ENCODE measurements at places on chromosomes 4 and X. TPM values are rescaled to one million over a fixed set of nuclear protein-coding genes. Genes with fewer than 3 reads are reported as not detected.

KCNE5 gene
- total RNA-seq, result 0.33 TPM

GRCh38 chrX:110965409-110966090 lies 130.4 kb upstream of the PAK3 start:
- ATAC-seq, result peak; percentile 25

DNA sequence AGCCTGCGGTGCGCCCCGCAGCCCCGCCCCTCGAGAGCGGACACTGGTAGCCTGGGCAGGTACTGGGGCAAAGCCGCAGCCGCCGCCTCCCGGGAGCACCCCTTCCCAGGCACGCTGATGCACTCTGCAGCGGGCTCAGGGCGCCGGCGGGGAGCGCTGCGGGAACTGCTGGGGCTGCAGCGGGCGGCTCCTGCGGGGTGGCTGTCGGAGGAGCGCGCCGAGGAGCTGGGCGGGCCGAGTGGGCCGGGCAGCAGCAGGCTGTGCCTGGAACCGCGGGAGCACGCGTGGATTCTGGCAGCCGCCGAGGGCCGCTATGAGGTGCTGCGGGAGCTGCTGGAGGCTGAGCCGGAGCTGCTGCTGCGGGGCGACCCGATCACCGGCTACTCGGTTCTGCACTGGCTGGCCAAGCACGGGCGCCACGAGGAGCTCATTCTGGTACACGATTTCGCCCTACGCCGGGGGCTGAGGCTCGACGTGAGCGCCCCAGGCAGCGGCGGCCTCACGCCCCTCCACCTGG lies 401 bp downstream of the SOWAHD start:
- peak; percentile 58 for ATAC-seq

DNA sequence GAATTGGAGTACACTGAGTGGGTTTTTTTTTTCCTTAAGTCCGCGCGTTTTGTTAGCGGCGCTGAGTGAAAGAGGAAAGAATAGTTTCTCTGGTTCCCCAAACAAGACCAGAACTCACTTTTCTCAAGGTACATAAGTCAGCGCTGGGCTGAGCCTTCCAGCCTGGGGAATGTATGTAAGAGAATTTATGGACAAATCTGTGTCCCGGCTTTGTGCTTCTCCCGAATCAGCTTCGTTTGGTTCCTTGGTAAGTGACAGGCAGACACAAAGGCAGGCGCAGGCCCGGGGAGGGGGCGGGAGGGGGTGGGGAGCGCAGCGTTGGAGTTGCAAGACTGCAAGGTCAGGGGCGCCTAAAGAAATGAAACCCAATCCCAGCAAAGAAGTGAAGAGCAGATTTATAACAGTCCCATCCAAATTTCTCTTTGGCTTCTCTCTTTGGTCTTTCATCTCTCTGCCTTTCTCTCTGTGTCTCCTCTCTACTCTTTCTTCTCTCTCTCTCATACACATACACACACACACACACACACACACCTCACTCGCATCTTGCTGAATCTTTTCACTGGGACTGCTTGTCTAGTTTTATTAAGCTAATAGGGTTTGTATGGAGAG lies 981 bp downstream of the TET2 start:
- ATAC-seq, result peak; percentile 25

- no peak for ATAC-seq
Measured at GRCh38 chr4:185261946-185262345, 52.5 kb downstream of the SNX25 start.

GRCh38 chr4:74967324-74967723 lies 34.4 kb downstream of the PARM1 start:
- no peak for ATAC-seq

- no peak for ATAC-seq
Measured at GRCh38 chr4:180512801-180513475, 1730.3 kb upstream of the TENM3 start.

KDM6A gene
- 19.3 TPM for total RNA-seq

GRCh38 chr4:4859799-4860599 lies 534 bp downstream of the MSX1 start:
- peak; percentile 46 for ATAC-seq

DNA sequence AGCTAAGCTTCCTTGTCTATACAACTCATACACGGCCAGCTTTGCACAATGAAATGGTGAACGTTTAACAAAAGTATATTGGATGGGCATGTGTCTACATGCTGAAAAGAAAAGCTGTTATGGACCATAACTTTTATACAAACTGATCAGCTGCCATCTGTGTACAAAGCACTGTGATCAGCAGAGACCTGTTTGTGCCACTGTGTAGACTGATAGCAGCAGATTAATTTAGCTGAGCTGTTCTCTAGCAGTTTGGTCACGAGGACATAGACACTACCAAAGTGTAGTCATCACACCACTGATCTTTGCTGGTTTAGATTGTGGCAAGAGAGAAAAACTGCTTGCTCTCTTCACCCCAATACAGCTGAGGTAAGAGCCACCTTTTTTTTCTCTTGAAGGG lies 124.5 kb downstream of the RAPGEF2 start:
- ATAC-seq, result no peak

DNA sequence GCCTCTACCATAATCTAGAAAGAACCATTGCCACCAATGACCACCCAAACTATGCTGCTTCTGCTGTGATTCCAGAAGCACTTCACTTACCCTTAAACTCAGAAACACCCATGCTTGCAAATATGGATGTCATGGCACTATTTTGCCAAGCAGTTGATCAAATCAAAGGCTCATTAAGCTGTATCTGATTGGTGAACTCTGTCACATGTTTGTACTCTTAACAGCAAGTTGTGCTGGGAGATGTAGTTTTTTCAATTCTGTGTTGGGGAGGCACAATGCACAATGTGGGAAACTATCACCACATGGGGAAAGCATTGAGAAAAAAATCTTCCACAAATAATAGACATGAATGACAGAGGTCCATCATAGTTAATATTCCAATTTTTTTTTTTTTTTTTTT lies 19.2 kb upstream of the SPCS3 start:
- ATAC-seq, result no peak

- no peak for ATAC-seq
Measured at GRCh38 chr4:150238591-150238990, 160.3 kb downstream of the DCLK2 start.

GRCh38 chr4:25981749-25982148 lies 67.7 kb downstream of the SMIM20 start:
- no peak for ATAC-seq

DNA sequence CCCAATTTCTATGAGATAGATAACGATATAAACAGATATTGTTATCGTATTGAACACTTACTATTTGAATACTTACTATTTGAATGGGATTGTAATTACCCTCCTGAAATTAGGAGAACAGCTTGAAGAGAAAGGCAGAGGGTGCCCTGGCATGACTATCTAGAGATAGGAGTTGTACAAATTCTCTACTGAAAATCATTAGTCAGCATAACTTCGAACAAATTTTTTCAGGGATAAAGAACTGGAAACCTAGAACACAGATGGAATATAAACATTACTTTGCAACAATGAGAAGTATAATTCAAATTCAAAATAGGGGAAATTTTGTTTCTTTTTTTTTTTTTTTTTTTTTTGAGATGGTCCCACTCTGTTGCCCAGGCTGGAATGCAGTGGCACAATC lies 1096.8 kb downstream of the C4orf33 start:
- ATAC-seq, result no peak

CLRN2 gene
- not detected for total RNA-seq

DNA sequence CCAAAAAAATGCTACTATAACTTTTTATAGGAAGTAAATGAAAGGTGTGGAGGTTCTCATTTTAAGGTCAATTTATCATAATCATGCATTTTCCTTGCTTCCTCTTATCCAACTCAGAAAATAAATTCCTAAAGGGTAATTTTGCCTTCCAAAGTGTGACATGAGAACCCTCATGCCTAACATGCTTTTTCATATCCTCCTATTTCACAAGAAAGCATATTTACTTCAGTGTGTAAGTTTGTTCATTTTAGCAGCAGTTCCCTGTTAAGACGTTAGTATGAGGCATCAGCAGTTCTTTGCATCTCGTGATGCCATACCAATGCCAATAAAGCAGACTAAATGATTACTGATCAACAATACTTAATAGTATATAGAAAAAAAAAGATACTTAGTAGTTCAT lies 18.4 kb downstream of the WDFY3 start:
- no peak for ATAC-seq

GRCh38 chr4:42653626-42654560 lies 3.0 kb downstream of the ATP8A1 start:
- no peak for ATAC-seq

GRCh38 chrX:17519358-17519757 lies 144.4 kb downstream of the NHS start:
- ATAC-seq, result no peak

DNA sequence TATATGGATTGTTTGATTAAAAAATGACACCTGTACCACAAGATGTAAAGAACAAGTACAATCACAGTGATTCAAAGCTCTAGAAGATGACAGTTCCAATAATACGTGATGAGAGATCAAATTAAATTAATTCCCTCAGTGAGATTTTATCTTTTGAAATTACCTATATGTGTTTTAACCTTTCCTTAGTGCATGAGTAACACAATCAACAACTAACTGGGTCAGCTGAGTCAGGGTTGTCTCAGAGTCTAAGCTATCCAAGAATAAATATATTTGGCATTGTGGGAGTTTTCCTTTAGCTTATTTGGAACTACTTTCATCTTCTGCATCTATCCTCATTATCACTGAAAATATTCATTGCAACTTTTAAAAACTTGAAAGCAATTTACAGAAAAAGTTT lies 162.8 kb downstream of the WDFY3 start:
- ATAC-seq, result peak; percentile 51

TGIF2LX gene
- not detected for total RNA-seq

DNA sequence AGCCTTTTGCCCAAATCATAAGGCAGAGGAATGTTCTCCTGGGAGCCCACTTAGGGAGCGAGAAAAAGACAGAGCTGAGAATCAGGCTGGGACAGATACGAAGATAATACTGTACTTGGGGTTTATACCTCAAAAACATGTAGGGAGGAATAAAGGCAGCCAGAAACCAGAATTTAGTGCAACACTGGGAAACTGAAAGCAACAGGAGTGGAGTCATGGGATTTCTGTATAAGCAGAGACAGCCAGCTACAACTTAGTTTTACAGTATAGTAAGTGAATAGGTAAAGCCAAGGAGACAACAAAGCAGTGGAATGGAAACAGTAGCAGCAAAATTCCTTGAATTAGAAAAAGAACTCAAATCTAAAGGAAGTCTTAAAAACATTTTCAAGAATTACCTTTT lies 413.2 kb downstream of the FAT4 start:
- ATAC-seq, result no peak

DNA sequence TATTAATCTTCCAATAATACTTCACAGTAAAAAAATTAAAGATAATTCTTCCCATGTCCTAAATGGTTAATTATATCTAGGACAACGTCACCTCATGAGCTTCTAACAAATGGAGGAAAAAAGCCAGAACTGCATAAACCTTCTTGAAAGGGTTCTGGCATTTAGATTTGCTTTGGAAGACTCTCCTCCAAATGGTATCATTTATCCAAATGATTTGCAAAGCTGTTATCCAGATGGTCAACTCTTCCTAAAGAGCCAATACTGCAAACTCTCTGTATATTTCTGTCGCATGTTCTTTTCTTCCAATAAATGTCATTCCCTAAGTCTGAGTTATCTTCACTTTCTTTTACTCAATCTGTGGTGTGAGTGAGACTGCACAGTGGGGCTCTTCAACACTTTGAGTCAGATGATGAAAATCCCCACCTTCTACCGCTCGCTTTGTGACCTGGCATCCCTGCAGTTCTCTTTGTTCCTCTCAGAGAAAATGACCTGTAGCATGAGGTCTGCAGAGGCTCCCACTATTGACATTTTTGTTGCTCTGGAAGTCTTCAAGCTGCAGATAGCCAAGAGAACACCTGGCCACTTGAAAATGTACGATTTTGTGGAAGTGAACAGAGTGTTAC lies 52.9 kb downstream of the TMEM150C start:
- ATAC-seq, result no peak

DNA sequence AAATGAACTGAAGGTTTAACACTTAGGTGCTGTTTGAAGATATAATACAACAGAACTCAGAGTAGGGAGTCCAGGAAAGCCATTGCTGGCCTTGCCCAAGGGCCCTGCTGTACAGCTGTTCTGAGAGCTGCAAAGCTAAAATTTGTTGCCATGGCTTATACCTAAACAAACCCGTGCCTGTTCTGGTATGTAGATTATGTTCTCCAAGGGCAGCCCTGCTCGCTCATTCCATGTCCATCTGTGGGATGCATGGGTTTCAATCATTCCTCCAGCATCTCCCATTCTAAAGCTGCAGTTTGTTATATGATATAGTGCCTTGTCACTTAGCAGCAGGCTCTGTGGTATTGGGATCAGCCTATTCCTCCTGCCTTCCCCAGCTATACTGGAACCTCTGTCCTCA lies 80.8 kb upstream of the BMPR1B start:
- peak; percentile 17 for ATAC-seq

Measured in motor neuron (in vitro differentiated cells).